Tongue (tissue), 3 donors: ENCODE measurements at places on chromosomes 4 and X.

DNA sequence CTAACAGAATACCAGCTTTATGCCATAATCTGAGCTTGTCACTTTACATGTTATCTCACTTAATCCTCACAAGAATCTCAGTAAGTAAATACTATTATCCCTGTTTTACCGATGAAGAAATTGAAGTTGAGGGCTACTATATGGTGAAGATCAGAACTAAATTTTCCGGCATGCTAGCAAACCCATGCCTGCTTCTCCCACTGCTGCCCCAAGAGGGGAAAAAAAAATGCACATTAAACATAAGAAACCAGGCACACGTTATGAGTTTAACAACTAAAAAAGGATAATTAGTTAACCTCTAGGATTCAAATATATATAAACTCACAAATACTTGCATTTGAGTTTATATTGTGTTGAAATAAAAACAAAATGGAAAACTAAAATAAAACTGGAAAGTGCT, 10.8 kb downstream of the SLC10A7 start:
- DNase-seq, result no peak

- no peak for DNase-seq
Observed at GRCh38 chrX:76977452-76977851, 469.7 kb upstream of the FGF16 start.

DNA sequence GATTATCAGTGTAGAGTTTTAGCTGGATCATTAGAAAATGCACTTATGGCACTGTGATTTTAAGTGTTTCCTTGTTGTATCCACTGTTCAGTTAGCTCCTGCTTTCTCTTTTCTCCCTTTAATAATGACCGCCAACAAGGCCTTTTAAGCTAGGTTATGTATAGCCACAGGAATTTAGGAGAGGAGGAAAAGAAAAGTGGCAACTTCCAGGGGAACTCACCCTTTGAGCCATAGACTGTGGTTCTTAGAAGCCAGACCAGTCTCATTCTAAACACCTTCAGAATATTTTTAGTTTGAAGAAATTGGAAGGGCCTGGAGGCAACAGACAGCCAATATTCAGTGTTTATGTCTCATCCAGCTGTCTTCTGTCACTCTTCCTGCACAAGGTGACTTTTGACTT, 6.1 kb downstream of the FGF2 start:
- DNase-seq, result no peak

DNA sequence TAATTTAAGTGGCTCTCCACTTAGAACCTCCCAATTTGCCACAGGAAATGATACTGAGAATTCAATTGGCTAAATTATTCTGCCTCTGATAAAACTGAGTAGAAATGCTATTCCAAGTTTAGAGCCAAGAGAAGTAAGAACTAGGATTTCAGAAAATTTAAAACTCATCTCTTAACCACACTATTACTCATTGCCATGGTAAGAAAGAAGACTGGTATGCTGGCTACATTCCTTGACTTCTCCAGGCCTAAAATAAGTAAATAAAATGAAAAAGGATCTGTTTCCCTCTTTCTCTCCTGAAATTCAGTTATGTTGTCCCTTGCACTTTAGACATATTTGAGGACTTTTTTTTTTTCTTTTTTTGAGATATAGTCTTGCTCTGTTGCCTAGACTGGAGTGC, 23.3 kb downstream of the ZNF280C start:
- no peak for DNase-seq

- no peak for DNase-seq
Observed at GRCh38 chr4:20288846-20289512, 37.3 kb downstream of the SLIT2 start.
